Heart left ventricle (tissue), 16 donors: ENCODE measurements at places on chromosomes 7 and 10. TPM values are rescaled to one million over a fixed set of nuclear protein-coding genes. Genes with fewer than 3 reads are reported as not detected.

GRCh38 chr7:54921116-54921515, 97.7 kb upstream of the EGFR start:
- no peak for DNase-seq

DNA sequence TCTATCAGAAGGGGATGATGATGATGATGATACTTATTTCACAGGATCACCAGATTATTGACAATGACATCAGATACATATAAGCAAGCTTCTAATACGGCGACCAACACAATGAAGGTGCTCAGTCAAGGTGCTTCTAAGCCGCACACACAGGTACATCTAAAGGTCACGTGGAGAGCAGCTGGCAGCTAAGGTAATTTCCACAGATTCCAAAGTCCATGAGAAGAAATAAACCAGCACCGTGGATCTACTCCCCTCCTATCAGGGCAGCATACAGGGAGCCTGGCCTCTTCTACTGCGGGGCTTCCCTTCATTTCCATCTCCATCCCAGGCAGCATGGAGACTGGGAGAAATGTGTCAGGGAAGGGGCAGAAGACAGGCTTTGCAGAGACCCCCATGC, 37.5 kb downstream of the DENND11 start:
- DNase-seq, result no peak

GRCh38 chr7:102978284-102978683, 65.5 kb downstream of the LRRC17 start:
- peak; percentile 35 for DNase-seq

DNA sequence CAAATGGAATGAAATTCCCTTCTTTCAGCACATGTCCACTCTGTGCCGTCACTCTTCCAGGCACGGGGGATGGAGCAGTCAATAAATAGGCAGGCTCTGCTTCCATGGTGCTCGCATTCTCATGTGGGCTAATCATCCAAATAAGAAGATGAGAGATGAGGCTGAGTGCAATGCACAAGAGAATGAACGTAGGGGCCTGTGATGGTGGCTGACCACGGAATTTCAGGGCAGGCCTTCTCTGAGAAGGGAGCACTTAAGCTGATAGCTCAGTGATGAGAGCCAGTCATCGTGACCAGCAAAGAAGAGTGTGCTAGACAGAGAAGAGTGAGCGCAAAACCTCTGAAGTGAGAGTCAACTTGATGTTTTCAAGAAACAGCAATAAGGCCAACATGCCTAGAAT, 47.9 kb downstream of the TAF3 start:
- no peak for DNase-seq

DNA sequence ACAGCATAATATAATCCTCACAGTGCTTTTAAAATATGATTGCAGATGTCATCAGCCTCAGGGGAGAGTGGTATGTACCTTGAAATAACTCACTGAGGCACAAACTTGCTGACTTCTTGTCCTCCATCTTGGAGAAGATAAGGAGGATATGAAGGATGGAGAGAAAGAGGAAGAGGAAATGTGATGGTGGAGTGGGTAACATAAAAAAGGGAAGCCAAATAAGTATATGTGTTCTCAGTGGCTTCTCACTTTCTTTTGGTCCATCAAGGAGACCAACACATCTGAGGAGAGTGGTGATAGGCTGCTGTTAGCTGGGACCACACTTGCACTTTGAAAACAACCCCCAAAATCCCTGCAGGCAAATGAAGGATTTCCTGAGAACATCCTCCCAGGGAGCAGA, 21.6 kb upstream of the ZNF37A start:
- no peak for DNase-seq

The PDE1C gene
- 306 TPM for total RNA-seq

DNA sequence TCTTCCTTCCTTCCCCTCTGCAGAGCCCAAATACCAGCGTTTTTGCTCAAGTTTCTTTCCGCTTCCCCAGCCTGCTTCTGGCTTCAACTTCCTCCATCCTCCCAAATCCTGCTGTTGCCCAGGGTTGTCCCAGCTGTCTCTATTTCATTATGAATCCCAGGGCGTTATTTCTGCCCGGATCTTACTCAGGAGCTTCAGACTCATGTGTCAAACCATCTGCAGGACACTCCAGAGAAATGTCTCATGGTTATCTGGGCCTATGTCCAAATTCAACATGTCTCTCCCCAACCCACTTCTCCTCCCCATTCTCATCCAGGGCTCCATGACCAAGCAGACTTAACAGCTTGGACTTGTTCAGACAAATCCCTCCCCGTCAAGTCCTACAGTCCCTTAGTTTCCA, 15.6 kb downstream of the ARHGAP22 start:
- DNase-seq, result no peak
